ENCODE measurements at places on chromosomes 13 and 19.

- DNase-seq, result no peak
Observed at GRCh38 chr13:79349011-79349410, 57.0 kb downstream of the RBM26 start.

- no peak for DNase-seq
Observed at GRCh38 chr13:96460609-96461008, 370.7 kb downstream of the HS6ST3 start.

- no peak for DNase-seq
Observed at GRCh38 chr13:39538816-39539790, 63.9 kb downstream of the LHFPL6 start.

DNA sequence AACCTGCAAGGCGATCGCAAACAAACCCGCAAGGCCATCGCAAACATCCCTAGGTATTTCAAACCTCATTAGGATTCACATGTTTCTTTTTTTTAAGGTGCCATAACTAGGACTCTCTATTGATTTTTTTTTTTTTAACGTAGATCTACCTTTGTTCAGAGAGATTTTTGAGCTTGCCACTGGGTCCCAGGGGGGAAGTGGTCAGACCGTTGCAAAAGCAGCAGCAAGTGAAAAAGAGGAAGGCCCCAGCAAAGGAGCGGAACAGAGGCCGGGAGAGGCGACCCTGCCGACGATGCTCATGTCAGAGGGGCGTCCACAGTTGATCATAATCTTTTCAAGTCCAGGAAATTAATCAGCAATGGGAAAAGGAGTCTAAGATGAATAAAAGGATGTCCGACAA is 32.7 kb upstream of the FLT1 start:
- no peak for DNase-seq

DNA sequence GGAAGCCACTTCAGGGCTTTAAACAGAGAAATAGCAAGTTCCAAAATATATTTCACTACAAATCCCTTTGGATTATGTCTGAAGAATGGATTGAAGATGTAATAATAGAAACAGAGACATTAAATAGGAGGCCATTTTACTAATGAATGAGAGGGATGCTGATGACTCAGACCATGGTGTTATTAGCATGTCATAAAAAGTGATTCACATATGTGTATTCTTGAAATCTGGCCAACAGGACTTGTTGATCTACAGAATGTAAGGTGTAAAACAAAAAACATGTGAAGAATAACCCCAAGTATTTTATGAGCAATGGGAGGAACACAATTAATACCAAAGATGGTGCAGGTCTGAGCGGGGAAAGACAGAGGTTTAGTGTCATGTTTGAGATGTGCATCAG is 873.7 kb downstream of the SLITRK5 start:
- DNase-seq, result no peak

DNA sequence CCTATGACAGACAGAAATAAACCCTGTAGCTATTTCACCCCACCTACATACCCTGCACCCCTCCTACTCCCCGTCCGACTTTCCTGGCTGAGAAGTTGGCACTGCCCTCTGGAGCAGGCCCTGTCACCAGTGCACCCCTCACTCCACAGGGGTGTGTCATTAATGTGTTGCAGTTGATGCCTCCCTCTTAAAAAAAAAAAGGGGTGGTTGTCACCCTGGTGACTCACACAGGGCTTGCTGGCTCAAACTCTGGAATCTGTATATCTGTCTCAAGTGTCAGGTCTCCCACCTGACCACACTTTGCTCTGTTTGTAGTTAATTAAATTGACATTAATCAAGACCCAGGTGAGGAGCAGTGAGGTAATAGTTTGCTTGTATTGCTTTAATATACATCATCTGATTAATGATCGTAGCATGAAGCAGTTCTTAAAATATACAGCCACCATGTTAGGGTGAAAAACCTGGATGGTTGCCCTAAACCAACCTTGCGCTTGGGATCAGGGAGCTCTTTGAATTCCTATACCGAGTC is 2.0 kb upstream of the GATAD2A start:
- DNase-seq, result peak; percentile 35

DNA sequence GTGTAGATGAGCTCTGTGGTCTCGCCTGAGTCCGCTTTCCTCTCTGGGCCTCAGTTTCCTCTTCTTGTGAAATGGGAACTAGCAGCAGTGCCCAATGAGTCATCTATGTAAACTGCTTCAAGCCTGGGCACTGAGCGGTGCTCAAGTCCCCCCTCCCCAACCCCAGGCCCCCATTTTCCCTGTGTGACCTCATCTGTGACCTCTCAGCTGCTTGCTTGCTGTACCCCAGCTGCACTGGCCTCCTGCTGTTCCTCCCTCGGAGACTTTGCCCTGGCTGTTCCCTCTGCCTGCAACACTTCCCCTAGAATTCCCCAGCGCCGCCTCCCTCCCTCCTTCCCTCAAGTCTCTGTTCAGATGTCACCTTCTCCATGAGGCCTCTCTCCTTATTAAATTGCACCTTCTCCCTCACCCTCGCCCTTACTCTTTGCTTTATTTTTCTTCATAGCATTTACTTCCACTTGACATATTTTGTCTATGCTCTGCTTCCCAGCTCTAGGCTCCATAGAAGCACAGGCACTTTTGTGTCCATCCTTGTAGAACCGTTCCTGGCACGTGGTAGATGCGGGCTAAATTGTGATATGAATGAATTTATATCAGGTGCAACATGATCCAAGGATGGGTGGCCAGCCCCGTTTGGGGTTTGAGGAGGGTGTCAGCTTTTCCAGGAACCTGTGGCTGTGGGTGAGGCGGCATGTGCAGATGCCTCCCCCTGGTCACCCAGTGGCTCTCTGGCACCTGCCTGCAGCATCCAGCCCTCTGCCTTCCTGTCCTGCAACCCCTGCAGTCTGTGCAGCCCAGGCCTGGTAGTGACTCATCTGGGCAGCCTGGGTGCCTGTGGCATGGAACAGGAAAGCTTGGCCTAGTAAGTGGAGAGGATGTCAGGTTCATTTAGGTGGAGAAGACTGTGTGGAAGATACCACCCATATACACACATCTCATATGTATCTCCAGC is 26.3 kb downstream of the SIPA1L3 start:
- no peak for DNase-seq

All from immature natural killer cell (primary cell).